NCI-H1930 (cell line): ENCODE measurements at places on chromosomes 1 and 21.
A peak's percentile ranks its signal among the peaks of the same experiment; 100 is the strongest.

DNA sequence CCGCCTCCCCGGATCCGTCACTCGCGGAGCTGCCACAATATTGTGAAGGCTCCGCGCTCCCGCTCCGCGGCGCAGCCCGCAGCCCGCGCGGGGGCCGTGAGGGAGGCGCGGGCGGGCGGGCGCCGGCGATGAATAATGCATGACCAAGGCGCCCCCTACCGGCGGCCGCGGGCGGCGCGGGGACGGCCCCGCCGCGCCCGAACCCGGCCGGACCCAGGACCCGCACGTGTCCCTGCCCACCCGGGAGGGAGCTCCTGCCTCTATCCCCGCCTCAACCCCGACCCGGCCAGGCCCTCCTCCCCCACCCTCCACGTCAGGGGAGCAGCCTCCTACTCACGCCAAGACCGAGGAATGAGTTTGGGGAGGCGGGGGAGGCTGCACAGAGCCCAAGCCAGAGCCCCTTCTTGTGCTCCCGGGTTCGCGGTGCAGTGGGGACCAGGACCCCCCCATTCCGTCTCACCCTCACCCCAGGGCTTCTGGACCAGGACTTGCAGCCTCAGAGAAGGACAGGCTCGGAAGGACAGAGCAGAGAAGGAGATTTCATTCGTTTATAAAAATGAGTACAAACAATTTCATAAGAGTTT lies 70.8 kb upstream of the CASZ1 start:
- peak; percentile 73 for DNase-seq

DNA sequence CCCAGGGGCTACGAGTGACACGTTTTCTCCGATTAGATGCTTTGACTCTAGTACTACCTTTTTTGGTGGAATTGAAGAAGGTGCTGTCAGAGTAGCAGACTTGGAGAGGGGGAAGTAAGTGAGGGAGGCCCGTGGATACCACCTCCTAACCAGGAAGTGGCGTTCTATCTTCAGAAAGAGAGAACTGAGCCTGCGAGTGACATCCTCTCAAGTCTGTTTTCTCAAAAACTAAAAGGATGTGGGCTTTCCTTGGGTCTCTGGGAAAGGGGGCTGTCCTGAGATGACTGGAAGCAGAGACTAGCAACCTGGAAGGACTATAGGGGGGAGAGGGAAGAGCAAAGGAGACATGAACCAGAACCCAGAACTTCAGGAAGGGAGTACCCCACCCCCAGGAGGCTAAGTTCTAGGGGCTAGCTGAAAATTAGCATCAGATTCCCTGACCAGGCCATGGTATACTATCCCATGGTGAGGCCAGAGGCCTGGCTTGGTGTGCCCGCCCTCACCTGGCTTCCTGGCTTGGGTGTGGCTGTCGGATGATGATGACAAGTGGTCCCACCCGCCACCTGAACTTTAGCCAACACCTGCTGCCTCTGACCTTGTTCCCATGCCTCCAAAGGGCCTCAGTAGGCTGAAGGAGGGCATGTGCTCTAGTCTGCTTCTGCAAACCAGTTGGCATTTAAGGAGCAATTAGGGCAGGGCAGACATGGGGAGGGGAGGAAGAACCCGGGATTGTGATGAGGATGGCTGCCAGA lies 49.1 kb downstream of the ATP2B4 start:
- no peak for DNase-seq

GRCh38 chr1:71434240-71434639 lies 353.4 kb upstream of the ZRANB2 start:
- no peak for DNase-seq

DNA sequence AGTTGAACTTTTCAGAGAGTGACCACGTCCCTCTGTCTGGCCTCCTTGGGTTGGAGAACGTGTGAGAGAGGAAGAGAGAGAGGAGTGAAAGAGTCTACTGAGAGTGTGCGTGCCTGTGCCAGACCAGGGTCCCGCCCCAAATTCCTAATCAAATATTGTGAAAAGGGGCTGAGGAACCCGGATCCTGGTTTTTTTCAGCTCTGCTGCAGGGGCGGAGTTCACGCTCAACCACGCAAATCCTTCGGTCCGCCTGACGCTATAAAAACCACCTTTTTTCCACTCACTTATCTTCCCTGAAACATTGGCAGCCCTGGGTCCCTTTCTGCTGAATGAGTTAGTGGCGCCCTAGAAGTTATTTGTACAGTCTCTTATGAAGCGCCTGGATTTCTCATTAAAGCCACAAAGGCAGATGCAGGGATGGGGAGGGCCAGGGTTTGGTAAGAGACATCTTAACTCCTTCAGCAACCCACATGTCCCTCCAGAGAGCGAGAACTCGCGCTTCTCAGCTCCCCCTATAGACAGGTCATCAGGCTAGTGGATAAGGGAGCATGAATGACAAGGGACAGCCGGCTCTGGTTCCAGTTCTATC lies at the start of gene FMOD:
TSS of gene FMOD (minus strand) at position 86 of the 589 bp plus-strand sequence. CDS start 2,852 bp downstream, outside the sequence.
- no peak for DNase-seq
